ENCODE measurements at places on chromosomes 2 and 18.

- no peak for DNase-seq
Measured at GRCh38 chr2:203743441-203743981, 37.1 kb downstream of the CD28 start.

DNA sequence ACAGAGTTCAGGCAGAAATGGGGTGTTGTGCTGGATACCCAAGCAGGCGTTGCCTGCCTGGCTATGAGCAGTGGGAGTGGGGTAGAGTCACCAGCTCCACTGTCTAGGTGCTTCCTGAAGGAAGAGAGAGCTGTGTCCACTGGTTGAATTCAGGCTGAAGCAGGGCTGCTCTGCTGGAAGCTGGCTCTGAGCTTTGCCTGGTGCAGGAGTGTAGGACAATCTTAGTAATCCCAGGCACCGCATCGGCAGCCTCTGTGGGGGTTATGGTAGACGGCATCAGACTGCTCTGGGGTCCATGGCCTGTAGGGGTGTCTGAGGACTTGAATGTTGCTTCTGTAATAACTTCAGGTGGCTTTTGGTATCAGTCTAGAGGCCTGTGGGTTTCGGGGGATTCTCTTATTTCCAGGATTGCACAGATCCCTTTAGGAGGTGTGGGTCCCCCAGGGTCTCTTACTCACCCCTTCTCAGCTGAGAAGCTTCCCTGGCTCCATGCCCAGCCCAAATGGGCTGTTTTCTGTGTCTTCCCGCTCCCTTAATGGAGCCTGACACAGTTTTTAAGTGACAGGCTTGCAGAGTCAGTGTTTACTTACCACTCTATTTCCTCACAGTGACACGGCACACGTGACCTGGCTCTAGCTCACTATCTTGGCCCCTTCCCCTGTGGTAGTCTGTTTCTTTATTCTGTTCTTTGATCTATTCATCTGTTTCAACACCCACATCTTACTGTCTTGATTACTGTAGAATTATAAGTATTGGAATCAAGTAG, 644.3 kb downstream of the CBLN2 start:
- no peak for DNase-seq

- no peak for DNase-seq
Measured at GRCh38 chr2:52934323-52934898, 833.2 kb upstream of the CHAC2 start.

GRCh38 chr2:177964892-177965291, 107.7 kb downstream of the PDE11A start:
- no peak for DNase-seq

GRCh38 chr2:100291152-100291970, 30.9 kb downstream of the LONRF2 start:
- DNase-seq = no peak

DNA sequence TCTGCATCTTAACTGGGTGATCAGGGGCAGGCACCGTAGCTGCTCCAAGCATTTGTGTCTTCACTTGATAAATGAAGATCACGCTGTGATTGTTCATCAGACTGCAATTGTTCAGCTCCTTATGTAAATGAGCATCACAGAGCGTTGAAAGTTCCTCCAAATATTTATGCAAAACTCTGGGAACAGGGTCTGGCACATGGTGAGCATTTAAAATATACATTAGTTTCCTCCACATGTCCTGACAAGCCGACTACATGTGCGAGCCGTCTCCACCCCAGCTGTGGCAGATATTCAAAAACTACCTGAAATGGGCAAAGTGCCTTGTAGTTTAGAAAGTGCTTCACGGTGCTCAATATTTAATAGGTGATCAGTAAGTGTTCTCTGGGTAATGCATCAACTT, 175.1 kb upstream of the ID2 start:
- DNase-seq = no peak

DNA sequence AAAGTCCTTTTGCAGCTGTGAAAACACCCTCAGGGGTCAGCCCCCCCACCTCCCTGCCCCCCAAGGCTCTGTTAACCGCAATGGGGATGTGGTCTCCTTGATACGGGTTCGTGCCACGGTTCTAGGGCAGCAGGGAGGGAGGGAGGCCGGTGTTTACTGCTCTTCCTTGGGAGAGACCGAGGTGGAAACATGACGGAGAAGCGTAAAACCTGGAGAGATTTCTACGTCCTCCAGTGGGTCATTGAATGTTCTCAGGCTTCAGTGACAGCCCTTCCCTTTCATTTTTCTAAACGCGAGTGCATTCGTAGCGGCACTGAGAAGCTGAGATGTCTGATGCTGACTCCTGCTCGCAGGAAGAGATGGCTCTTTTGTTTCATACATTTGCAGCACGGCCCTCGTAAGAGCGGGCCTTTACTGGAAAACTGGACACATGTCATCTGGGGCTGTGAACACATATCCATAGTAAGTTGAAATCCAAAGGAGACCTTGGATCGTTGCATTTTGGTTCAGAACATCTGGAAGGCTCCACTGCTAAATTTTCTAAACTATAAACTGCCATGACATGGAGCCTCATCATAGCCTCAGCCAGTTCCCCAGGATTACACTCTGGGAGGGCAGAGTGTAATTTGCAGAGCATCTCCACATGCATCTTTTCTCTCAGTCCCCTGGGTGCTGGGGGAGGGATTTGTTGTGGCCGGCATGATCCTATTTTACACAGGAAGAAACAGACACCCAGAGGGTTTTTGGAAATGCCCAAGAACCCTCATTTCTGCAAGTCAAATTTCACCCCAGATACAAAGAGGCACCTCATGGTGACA, 40.6 kb upstream of the HDAC4 start:
- no peak for DNase-seq

GRCh38 chr2:220935789-220936321, 636.2 kb downstream of the EPHA4 start:
- no peak for DNase-seq

DNA sequence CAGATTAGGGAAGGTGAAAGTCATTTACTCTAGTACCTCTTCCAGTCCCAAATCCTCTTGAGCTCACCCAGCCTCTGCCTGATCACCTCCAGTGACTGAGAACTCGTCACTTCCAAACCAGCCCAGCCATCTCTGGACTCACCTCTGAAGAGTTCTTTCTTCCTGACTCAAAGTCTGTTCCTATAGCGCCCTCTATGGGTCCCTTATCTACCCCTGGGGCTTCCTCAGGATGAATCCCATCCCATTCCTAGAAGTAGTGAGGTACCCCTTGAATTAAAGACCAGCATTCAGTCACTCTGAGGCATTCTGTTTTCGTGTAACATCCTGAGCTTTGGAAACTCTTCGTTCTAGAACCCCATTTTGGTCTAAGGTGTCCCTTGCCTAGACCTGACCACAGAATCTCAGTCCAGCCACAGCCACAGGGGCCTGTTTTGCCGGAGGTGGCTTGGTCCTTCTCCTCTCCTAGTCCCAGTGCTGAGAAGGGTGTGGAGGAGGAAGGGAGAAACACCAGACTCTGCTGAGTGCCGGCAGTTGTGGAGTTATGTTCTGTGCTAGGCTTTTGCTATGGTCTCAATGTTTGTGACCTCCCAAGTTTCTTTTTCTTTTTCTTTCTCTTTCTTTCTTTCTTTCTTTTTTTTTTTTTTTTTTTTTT, 32.7 kb downstream of the SIX3 start:
- peak; percentile 73 for DNase-seq

GRCh38 chr2:220585241-220585640, 957.8 kb downstream of the SLC4A3 start:
- no peak for DNase-seq

DNA sequence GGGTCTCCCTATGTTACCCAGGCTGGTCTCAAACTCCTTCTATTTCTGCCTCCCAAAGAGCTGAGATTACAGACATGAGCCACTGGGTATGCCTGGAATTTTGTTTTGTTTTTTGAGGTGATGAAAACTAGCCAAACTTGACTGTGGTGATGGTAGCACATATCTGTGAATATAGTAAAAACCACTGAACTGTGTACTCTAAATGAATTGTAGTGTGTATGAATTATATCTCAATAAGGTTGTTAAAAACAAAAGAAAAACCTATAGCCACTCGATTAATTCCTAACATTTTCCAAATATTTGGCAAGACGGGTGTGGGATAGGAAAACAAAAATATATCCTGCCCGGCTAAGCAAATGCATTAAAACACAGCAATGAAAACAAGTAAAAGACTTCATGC, 1302.3 kb upstream of the CHAC2 start:
- DNase-seq = no peak

- no peak for DNase-seq
Measured at GRCh38 chr2:152584301-152584700, 133.0 kb downstream of the PRPF40A start.

- no peak for DNase-seq
Measured at GRCh38 chr18:74139888-74140287, 7.7 kb downstream of the FBXO15 start.

DNA sequence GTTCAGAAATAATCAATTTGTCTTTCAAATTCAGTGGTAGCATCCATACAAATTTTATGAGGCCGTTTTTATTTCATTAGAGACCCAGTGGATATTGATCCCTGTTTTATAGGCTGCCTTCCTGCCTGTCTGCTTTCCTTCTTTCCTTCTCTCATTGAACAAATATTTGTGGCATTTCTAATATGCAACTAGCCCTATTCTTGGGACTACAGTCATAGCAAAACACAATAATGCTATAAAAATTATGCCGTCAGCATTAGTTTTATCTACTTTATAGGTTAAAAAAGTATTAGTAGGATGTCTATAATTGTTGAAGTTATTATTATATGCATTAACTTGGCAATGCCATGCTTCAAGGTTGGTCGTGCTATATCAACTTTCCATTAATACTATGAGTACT, 2037.8 kb upstream of the LRRTM1 start:
- DNase-seq = no peak

DNA sequence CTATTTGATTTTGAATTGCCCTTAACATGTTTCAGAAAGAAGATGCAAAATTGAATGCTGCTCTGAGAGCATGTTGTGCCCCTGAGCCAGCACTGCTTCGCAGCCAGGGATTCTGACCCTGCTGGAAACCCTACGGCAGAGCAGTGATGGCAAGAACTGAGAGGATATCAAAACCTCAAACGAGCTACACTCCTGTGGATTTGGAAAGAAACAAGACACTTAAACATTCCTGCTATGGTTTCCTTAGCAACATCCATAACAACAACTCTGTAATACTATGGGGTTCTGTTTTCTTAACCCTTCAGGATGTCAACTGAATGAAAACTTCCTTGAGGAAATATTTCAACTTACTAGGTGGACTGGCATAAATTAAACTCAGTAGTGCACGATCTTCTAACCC, 649.1 kb downstream of the NYAP2 start:
- no peak for DNase-seq

GRCh38 chr2:18378020-18378653, 182.3 kb downstream of the RDH14 start:
- DNase-seq = peak; percentile 74

GRCh38 chr18:59842947-59843346, 56.8 kb upstream of the PMAIP1 start:
- DNase-seq = no peak

GRCh38 chr2:102891296-102891695, 129.5 kb downstream of the TMEM182 start:
- no peak for DNase-seq

DNA sequence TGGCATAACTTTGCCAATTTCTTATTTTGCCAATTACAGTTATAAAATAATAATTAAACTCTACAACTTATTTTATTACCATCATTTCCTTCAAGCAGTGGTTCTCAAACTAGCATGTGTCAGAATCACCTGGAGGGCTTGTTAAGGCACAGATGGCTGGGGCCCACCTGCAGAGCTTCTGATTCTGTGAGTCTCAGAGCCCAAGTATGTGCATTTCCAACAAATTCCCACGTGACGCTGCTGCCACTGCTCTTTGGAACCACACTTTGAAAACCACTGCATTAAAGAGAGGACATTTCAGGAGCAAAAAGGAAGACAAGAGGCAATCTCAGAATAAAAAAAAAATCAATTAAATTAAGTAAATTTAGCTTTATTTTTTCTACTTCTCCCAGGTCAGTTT, 94.0 kb upstream of the HNRNPA3 start:
- DNase-seq = no peak

DNA sequence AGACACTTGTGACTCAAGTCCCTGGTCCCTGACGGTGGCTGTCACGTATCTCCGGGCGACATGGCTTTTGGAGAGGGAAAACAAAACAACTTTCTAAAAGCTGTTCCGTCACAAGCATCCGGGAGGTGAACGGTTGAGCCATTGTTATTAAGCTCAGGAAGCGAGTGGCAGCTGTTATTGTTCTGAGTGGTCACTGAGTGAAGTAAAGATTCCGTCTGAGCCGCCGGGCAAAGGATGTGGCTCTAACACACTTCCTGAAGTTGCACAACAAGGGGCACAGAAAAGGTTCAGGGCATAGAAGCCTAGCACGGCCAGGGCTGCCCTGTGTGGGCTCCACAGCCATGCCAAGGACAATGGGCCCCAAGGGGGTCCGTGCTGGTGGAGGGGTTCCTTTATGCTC, 24.3 kb downstream of the INPP5D start:
- DNase-seq = no peak

DNA sequence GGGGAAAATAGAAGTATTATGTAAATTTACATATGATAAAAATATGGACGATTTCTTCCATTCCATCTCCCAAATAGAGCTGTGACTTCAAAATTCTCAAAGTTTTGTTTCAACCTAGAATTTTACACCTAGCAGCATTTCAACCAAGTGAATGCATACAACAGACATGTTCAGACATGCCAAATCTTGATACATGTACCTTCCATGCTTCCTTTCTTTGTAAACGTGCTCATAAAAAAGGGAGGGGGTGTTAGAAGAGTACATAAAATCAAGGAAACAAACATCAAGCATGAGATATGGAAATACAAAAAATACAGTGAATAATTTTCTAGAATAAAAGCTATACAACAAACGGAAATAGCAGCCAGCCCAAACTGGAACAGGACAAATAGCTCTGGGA, 974.2 kb downstream of the ERBB4 start:
- DNase-seq = no peak

GRCh38 chr2:69798909-69799526, 30.4 kb upstream of the GMCL1 start:
- DNase-seq = no peak

DNA sequence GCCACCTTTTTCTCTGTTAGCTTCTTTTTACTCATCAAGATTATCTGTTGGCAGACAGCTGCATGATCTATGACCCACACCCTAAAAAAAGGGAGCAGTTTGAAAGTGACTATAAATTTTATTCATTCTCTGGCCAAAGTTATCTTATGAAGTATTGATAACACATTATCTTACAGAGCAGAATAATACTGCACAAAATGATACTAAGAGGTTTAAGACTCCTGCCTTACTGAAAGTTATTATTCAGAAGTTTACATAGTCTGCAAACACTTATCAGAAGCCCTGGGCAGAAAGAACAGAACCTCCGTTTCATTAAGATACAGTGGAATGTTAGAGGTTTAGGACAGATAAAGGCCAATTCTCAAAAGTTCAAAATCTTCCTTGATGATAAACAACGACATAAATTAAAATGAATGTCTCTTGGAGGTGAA, 78.2 kb downstream of the ZEB2 start:
- DNase-seq = no peak

GRCh38 chr2:103738108-103738507, 976.3 kb downstream of the TMEM182 start:
- no peak for DNase-seq

Data from NCI-H1694 treated with DMSO at 0.1 percent for 48 hours (cell line).